ENCODE measurements at places on chromosomes 16 and 17. TPM values are rescaled to one million over a fixed set of nuclear protein-coding genes. Genes with fewer than 3 reads are reported as not detected.
A peak's percentile ranks its signal among the peaks of the same experiment; 100 is the strongest.

- peak; percentile 80 for DNase-seq
These were observed 32.1 kb upstream of the PRKCB start for GRCh38 chr16:23803591-23804123.

GRCh38 chr16:13291591-13292333 is 390.4 kb downstream of the SHISA9 start:
- DNase-seq = no peak

Gene CUEDC1
- not detected for total RNA-seq

Gene TEKT1
- not detected for total RNA-seq
